AG09309 (cell line): ENCODE measurements at places on chromosomes 7 and 10.

DNA sequence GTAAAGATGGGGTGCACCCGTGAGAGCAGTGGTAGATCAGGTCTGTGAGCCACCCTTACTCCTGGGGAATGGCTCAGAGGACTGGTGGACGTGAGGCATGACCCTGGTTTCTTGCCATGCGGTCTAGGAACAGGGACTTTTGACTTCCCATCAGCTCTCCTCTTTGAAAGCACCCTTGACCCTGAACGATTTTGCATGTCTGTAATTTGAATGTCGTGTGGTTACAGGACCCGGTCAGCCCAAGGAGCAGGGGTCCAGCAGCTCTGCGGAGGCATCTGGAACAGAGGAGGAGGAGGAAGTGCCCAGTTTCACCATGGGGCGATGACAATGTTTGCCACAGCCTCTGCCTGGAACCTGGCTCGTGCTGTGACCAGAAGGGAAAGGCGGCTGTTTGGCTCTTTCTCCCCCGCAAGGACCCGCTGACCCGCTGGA, 8.6 kb upstream of the ORAI2 start:
- DNase-seq: no peak

DNA sequence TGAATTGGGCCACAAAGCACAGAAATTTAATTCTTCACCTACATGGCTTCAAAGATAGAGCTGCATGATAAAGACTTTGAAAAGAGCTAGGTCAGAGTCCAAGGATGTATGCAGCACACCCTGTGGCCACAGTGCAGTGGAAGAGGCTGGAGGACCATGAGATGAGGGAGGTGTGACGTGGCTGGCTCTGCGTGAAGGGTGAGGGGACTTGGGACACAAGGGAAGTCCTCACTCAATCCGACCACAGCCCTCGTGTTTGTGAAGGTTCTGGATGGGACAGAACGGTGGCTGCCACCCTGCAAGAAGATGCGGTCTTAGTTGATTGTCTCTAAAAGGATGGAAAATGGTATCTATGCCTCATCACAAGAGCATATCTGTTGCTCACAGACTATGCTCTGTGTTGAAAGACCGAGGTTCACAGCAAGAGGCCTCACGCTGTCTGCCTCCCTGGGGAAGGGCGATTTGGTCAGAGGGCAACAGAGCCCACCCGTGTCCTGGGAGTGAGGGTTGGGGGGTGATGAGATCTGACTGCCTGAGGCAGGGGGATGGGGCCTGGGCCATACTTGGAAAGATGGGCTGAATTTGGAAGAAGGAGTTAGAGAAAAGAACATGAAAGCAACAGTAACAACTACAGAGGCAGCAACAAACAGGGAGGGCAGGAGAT, 174.4 kb upstream of the SHH start:
- DNase-seq: no peak

GRCh38 chr7:26627891-26628341, 236.5 kb downstream of the SKAP2 start:
- no peak for DNase-seq

- DNase-seq: peak; percentile 72
These were observed 56.9 kb upstream of the EZH2 start for GRCh38 chr7:148940702-148941597.

DNA sequence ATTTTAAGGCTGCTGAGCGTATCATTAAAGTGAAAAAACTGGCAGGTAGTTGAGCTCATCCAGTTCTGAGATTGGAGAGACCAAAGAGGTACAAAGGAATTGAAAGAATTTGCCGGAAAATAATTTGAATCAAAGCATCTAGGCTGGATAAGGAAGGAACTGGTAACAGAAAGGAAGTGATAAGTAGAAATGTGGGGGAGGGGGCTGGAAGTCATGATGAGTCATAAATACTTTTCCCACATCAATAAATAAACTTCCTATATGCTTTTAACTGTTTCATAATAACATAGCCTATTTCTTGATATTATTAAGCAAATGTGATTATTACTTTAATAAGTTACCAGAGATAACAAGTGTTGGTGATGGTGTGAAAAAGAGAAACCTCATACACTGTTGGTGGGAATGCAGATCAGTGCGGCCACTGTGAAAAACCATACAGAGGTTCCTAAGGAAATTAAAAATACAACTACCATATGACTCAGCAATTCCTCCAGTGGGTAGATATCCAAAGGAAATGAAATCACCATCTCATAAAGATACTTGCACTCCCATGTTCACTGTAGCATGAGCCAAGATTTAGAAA, 27.0 kb downstream of the ZNF438 start:
- peak; percentile 71 for DNase-seq

- DNase-seq: no peak
These were observed 39.4 kb upstream of the SH2D4B start for GRCh38 chr10:80498078-80498832.

GRCh38 chr7:70017357-70017756, 419.1 kb downstream of the AUTS2 start:
- no peak for DNase-seq

- DNase-seq: no peak
These were observed 43.3 kb upstream of the NFKB2 start for GRCh38 chr10:102352066-102352715.

- no peak for DNase-seq
These were observed 265.4 kb downstream of the SKIDA1 start for GRCh38 chr10:21260066-21260465.

GRCh38 chr10:76152186-76152585, 720.8 kb downstream of the LRMDA start:
- no peak for DNase-seq

DNA sequence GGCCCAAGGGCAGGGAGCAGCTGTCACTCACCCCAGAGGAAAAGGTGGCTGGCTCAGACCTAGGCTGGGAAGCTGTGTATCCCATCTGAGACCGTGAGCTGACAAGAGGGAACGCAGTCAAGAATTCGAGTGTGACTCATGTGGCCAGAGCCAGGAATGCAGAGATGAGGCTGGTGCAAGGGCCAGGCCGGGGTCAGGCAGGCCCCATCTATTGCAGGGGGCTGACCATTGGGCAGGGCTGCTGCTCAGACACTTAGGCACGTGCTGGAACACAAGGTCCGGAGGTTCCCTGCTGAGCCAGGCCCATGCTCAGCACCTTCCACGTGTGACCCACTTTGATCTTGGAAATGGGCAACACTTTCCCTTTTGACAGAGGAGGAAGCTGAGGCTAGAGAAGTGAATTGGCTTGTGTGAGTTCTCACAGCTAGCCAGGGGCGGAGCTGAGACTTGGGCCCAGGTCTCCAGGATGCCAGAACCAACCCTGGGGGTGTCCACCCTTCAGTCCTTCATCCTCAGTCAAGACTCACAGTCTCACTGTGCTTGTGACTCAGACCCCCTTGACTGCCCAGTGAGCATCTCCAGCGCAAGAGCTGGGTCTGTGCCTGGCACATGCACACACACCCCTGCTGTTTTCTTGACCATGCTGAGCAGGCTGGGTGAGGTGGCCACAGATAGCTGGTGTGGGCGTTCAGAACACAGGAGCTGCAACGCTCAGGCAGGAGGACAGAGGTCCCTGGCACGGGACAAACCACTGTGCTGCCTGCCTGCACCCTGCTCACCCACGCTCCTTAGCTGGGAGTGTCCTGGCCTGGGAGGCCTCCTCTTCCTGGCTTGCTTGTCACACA, 47.6 kb upstream of the PPIF start:
- DNase-seq: peak; percentile 68

- no peak for DNase-seq
These were observed 22.8 kb downstream of the FRMPD2 start for GRCh38 chr10:48251525-48252353.

GRCh38 chr10:89165923-89166322, 41.2 kb downstream of the CH25H start:
- DNase-seq: no peak

DNA sequence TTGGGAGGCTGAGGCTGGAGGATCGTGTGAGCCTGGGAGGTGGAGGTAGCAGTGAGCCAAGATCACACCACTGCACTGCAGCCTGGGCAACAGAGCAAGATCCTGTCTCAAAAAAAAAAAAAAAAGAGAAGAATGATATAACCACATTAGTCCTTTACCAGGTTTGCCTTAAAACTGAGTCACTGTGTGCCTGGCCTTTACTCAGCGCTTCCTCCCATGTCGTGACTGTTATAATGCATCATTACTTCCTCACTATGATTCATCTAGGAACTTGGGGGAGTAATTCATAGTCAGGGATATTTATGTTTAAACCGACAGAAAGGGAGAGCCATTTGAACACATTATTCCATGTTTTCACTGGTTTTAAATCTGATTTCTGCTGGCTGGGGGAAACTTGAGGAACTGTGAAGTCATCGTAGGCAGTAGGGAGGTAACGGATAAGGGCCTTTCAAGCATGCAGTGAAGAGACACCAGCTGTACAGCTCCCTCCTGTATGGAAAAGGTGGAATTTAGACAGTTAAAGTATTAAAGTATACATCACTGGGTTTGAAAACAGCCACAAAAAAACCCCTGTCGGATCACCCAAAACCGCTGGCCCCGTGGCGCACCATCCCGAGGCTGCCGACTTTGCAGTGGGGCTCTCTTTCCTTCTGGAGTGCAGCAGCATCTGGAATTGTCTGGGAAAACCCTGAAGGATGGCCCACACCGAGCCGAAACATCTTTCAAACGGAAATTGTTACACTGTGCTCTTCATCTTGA, 119.8 kb downstream of the NKX6-2 start:
- DNase-seq: peak; percentile 70

GRCh38 chr7:143892527-143893300, 9.3 kb downstream of the TCAF1 start:
- no peak for DNase-seq

GRCh38 chr10:112231602-112232400, 48.2 kb upstream of the GPAM start:
- no peak for DNase-seq

- DNase-seq: peak; percentile 14
These were observed 34.1 kb upstream of the NOBOX start for GRCh38 chr7:144437370-144438191.

DNA sequence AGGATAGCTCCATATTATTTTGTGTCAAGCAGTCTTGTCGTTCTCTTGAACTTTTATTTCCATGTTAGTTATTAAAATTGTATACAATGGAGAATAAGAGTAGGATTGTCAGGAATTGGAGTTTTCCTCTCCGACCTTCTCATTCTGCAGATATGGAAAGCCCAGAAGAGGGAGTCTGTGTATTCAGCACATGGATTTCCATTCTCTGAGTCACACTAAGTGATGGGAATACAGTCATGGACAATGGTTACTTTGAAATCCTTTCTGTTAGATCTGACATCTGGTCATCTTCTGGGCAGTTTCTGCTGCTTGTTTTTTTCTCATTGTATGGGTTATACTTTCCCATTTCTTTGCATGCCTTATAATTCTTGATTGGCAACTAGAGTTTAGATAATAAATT, 5.0 kb upstream of the TASOR2 start:
- peak; percentile 33 for DNase-seq

- DNase-seq: no peak
These were observed 64.9 kb downstream of the MCU start for GRCh38 chr10:72756674-72757385.

DNA sequence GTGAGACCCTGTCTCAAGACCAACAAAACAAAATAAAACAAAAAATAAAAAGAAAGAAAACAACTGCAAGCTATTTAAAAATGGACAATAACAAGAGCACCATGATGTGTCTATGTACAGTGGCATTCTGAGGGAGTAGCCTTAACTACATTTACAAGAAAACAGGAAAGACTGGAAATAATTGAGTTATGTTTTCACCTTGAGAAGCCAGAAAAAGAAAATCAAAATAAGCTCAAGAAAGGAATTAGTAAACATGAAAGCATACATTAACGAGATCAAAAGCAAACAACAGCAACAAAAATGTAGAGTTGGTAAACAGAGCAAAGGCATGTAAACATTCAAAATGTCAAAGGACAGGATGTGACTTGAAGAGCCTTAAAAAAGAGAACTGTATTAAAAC, 36.7 kb downstream of the TEX36 start:
- no peak for DNase-seq

GRCh38 chr10:1094112-1095057, 38.2 kb downstream of the WDR37 start:
- no peak for DNase-seq

GRCh38 chr7:95788258-95788657, 15.9 kb downstream of the DYNC1I1 start:
- no peak for DNase-seq

DNA sequence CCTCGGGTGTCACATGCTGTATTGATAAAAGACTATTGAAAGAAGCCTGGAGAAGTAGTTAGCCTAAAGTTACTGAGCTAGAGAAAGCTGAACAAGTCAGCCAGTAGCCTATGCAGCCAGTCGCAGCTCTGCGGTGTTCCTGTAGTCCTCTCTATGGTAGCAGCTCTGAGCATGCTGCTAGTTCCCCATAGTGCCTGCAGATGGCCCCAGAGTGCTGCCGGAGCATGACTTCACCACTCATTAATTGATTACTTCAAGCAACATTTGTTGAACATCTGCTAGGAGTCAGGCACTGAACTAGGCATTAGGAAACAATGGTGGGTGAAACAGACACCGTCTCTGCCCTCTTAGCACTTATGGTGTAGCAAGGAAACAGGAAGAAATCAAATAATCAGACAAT, 422.7 kb downstream of the SORCS3 start:
- no peak for DNase-seq

DNA sequence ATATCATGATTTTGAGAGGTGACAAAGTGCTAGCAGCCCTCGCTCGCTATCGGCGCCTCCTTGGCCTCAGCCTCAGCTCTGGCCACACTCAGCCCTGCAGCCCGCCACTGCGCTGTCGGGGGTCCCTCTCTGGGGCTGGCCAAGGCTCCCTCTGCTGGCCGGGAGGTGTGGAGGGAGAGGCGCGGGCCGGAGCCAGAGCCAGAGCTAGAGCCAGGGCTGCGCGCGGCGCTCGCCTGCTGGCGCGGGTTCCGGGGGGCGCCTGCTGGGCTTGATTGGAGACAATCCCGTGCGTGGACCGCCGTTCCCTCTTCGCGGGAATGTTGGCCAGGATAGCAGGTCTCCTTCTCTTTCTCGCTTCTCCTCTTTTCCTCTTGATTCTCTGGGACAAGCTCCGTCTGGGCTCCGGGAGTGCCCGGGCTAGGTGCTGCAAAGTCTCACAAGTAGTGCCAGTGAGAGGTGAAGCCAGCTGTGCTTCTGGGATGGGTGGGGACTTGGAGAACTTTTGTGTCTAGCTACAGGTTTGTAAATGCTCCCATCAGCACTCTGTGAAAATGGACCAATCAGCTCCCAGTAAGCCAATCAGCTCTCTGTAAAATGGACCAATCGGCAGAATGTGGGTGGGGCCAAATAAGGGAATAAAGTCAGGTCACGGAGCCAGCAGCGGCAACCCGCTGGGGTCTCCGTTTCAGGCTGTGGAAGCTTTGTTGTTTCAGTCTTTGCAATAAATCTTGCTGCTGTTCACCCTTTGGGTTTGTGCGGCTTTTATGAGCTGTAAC, 43.4 kb upstream of the ELMO1 start:
- no peak for DNase-seq

- no peak for DNase-seq
These were observed 59.4 kb upstream of the CAMK2B start for GRCh38 chr7:44384586-44385433.
